ENCODE measurements at places on chromosomes 7 and 10.

- no peak for DNase-seq
Observed at GRCh38 chr10:21003240-21003822, 106.2 kb upstream of the NEBL start.

DNA sequence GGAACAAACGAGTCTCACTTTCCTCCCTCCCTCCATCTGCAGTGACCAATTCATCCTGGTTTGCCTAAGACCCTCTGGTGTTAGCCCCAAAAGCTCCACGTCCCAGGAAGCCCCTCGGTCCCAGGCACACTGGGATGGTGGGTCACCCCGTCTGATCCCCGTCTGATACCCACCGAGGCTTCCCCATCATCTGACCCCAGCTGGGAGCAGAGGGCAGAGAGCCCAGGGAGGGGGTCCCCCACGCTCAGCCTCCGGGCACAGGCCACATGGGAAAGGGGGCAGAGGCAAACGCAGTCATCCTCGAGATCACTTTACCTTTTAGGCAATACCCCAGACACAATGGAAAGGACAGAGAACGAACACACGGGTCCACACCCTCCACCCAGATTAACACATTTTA, 291.6 kb upstream of the PPP2R2D start:
- DNase-seq, result no peak

DNA sequence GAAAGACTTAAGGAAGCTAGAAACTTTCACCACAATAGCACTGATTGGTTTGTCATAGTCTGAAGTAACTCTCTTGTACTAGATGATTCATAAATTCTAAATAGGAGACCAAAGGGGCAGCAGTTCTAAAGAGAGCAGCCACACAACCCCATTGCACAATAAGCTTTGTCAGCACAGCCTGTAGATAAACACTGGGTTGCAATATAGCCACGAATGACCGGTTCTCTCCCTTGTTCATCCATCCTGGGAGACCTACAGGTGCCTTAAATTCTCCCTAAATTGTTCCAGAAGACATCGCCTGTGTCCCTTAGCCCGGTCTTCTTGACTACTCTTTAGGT, 167.0 kb downstream of the SNX13 start:
- no peak for DNase-seq

DNA sequence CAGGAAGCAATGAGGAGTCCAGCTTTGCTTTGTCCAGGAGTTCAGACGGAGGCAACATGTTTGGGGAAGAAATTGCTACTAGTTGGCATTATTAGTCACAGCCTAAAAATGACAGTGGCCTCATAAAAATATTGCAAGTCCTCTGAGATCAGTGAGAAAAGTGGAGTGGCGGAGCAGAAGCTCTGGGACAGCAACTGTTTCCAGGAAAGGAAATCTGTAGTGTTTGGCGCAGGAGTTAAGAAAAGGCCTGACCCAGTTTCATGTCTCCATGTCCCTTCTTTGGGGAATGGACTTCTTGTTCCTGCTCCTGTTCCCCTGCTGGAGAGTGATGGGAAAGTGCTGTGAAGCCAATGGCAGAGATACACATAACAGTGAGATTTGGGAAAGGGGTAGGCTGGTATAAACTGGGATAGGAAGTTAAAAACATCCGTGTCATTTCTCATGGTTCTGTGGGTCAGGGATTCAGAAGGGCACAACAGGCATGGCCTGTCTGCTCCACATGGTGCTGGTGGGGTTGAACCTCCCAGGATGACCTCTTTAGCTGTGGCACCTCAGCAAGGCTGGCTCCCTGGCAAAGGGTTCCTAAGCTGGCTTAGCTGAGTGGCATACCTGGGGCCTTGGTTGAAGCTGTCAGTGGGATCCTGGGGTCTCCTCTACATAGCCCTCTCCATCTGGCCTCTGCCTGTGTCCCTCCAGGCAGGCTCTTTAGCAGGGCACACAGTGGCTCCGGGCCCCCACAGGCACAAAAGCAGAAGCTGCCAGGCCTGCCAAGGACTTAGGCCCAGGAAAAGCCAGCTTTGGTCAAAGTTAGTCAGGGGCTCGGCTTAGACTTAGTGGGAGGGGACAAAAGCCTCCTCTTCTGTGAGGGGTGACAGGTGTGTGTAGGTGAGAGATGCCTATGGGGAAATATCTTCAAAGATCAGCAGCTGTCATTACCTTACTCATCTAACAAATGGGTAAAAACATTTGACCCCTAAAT, 77.7 kb downstream of the WDFY4 start:
- DNase-seq, result no peak

GRCh38 chr10:114121031-114121430, 53.0 kb downstream of the CCDC186 start:
- no peak for DNase-seq

Data from retina (tissue), 1 donor.